NCI-H510A (cell line): ENCODE measurements at places on chromosomes 7 and 10.

- DNase-seq: no peak
These were observed 316.6 kb upstream of the ANKRD30A start for GRCh38 chr10:36808625-36809362.

GRCh38 chr10:132550366-132551092 lies 12.9 kb downstream of the INPP5A start:
- DNase-seq: no peak

GRCh38 chr10:48251152-48251524 lies 23.4 kb downstream of the FRMPD2 start:
- no peak for DNase-seq

GRCh38 chr10:49081547-49082275 lies 33.6 kb downstream of the VSTM4 start:
- no peak for DNase-seq

GRCh38 chr7:93092757-93093370 lies 24.9 kb downstream of the SAMD9 start:
- DNase-seq: no peak

DNA sequence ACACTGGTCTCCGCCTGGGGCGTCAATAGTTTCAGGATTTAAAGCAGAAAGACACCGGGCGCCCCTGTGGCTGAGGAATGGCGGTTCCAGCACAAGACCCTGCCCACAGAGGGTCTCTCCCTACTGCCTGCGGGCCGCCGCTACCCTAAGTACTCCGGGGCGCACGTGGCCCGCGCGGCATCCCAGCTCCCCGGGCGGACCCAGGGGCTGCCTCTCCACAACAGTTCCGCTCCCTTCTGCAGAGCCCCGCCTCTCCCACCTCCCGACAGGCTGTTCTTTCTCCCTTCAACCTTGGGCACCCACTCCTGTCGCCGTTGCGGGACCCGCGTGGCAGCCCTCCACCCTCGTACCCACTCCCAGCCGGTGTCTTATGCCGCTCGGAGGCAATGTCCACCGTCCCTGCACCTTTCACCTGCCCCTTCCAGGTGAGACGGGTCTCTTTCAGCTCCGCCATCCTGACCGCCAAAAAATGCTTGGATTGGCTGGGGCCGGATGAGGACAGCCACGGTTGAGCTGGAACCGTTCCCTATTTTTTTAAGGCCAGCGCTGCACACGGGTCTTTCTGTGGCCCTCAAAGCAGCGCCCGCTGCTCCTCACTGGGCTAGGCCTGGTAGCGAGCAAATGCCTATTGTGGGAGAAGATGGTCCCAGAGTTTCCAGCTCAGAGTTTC lies 1.6 kb upstream of the NKX2-3 start:
- DNase-seq: no peak

- DNase-seq: peak; percentile 38
These were observed at the start of gene SEC31B for GRCh38 chr10:100519311-100520051. SEC31B (minus strand) TSS chr10:100519861; CDS start chr10:100516952, 2,909 bp downstream.

GRCh38 chr7:17952387-17952786 lies 12.1 kb upstream of the SNX13 start:
- DNase-seq: no peak

GRCh38 chr10:108409306-108409705 lies 1244.8 kb upstream of the SORCS1 start:
- DNase-seq: no peak

- no peak for DNase-seq
These were observed 52.2 kb upstream of the INPP5A start for GRCh38 chr10:132485391-132485790.

DNA sequence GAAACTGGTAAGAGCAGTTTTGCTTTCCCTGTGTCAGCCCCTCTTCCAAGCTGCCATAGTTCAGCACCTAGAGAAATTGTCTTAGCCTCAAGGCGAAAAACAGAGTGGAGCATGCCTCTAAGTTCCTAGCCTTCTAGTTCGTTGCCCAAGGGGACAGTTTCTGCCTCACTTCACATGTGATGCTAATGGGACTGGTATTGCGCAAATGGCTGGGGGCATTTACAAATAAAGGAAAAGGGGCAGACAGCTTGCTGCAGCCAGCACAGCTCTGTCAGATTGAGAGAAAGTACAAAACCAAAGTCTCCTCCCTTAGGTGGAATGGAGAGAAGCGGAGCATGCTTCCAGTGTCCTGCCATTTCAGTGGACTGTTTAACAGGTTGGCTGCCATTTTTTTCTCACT lies 567.7 kb downstream of the ETV1 start:
- DNase-seq: no peak

DNA sequence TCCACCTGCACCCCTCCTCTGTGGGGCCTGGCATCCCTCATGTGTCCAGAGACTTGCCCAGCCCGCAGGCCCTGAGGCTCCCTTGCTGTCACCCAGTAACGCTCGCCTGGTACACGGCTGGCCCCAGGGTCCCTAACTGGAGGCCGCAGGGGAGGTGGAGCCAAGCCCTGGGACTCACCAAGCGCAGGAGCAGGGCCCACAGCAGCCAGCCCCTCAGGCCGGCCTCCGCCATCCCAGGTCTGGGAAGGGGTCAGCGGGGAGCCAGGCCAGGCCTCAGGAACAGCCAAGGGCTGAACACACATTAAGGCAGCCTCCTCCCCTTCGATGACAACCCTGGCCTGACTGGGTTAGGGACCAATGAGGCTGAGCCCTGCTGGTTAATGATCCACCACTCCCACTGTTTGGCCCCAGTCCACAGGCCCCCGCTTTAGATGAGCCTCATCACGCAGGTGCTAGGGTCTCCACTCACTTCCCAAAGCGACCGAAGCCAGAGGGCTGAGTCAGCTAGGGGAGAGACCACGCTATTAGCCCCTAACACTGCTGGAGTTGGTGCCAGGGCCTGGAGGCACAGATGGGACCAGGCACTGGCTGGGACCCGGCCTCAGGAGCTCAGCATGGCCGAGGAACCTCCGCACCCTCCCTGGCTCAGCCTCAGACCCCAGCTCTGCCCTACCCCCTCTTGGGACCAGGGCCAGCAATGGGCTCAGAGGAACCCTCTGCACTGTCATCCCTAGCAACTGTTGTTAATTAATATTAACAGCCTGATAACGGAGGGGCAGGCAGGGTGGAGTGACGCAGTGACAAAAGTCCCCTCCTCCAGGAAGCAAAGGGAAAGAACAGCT lies at the start of gene NPC1L1:
TSS of gene NPC1L1 (minus strand) at position 303 of the 842 bp plus-strand sequence. CDS start at position 232, 71 bp downstream.
- no peak for DNase-seq

DNA sequence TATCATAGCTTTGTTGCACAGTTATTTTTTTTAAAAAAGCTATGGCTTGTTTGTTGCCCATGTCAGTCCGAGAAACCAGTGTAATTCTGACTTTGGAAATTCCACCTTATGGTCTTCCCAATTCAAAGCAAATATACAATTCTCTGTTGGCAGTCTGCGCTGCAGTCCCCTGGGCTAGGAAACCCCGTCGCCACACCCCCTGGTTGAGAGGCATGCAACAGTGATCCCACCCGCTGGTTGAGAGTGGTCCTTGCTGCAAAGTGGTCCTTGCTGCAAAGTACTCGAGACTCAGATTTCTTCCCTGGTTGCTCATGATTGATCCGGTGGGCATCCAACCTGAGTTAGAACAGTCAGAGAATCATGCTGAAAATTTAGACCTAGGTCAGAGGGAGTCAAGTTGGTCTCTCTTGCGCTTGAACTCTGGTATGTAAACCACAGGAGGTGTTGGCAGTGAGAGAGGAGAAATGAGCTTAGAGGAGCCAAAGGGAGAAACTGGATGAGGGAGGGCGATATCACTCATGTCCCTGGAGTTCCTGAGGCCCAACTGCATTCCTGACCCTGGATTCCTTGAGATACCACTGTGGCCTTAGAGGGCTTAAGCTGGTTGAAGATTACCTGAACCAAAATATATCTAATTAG lies 45.0 kb upstream of the STK17A start:
- DNase-seq: no peak

GRCh38 chr7:44244282-44244681 lies 43.5 kb downstream of the YKT6 start:
- DNase-seq: no peak

- no peak for DNase-seq
These were observed 5.5 kb downstream of the NOD1 start for GRCh38 chr7:30472784-30473775.

GRCh38 chr7:138979226-138979979 lies 1.8 kb downstream of the KIAA1549 start:
- no peak for DNase-seq

- no peak for DNase-seq
These were observed 60.0 kb downstream of the ATXN7L1 start for GRCh38 chr7:105816266-105816843.

DNA sequence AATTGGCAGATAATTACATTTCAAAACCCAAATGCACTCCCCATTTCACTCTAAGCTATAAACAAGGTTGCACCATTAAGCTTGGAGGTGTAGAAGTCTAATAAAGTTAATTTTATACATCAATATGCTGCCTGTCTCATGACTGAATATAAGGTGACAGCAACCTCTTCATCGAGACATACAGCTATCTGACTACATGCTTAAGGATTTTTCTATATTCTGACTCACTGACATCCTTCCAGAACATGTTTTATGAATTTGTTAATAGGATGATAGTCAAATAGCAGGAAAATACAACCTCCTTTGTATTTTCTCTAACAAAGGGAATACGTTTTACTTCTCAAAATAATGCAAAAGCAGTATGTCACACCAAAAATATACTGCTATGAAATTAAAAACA lies 76.6 kb downstream of the NRBF2 start:
- no peak for DNase-seq
